ENCODE measurements at places on chromosomes 6 and 20.

DNA sequence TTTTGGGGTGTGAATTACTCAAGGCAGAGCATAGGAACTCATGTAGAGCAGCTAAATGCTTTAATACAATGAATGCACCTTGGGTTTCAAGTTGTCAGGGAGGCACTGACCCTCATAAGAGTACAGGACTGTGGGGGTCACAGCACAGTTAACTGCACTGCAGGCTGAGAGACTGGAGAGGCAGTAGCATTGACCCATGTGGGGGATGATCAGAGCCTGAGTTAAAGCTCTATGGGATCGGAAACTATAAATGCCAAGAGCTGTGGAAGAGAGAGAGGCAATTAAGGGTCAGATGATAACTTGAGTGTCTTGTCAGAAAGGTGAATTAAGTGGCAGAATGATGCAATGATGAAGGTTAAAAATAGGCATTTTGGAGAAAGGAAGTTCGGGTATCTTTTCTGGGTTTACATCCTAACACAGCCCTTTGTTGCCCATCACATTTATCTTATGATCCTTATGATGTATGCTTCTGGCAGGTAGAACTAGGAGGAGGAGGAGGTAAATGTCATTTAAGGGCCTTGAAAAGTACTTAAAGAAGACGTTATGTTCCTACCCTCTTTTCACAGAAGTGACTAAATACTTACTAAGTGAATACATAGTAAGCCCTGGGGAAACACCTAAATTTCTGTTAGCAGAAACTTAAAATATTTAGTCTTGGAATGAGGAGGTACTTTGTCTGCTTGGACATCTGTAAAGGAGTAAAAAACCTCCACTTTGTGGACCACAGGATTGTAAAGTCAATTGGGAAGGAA lies 24.2 kb downstream of the LRRC1 start:
- no peak for DNase-seq

DNA sequence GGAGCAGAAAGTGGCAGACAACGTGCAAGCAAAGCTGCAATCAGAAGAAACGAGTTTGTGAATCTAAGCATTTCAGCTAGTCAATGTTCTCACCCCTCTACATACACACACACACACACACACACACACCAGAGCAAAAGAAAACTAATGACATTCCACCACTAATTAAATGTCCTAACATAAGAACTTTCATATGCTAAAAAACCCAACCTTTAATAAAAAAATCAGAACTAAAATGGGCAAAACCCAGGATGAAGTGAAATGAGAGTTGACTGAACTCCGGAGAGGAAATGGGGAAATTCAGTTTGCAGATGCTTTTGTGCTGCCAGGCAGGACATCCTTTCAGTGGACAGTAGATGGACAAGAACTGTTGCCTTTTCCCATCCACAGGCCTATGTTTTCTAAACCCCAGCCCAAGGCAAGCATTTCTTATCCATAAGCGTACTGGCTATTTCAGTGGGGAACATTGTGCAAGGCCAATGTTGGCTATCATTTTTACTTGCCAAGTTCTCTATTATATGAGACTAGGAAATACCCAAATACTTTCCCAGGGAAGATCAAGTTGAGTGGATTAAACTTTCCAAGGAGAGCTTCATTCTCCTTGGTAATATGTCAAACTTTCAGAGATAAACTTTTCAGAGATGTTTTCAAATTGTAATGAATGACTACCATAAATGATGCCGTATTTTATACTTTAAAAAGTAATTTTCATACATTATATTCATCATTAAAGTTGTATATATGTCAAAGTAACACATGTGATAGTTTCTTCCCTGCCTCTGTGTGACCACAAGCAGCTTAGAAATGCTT lies 27.3 kb downstream of the RIN2 start:
- DNase-seq, result no peak

- DNase-seq, result no peak
These were observed 339.6 kb upstream of the NOX3 start for GRCh38 chr6:155795173-155795796.

DNA sequence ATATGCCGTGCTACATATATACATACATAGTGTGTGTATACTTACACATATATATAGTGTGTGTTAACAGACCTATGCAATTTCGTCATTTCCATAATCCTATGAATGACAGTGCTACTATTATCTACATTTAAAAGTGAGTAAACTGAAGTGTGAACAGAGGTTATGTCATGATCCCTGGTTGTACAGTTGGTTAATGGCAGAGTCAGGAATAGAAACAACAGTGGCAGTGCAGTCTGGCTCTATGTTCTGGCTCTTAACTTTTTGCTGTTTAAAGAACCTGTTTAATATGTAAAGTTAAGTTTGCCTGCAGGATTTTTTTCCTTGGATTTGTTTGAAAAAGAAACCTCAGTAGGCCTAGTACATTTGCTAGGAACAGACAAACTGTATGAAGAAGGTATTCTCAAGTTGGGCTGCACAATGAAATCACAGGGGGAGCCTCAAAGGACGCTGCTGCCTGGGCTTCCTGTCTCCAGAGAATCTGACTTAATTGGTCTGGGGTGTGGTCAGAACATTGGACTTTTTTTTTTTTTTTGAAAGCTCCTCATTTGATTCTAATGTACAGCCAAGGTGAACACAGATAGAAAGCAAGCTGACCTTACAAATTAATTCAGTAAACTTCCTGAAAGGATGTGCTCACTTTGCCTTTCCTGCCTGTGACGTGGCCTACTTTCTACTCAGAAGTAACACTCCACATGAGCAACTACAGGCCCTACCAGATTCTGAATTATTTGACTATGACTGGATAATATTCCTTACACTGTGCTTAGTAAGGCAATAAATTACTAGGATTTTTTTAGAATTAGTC lies 29.4 kb downstream of the PLCB1 start:
- DNase-seq, result no peak

GRCh38 chr6:134657751-134658527 lies 292.0 kb downstream of the ALDH8A1 start:
- no peak for DNase-seq

GRCh38 chr6:21595285-21596144 lies 2.0 kb downstream of the SOX4 start:
- peak; percentile 6 for DNase-seq

DNA sequence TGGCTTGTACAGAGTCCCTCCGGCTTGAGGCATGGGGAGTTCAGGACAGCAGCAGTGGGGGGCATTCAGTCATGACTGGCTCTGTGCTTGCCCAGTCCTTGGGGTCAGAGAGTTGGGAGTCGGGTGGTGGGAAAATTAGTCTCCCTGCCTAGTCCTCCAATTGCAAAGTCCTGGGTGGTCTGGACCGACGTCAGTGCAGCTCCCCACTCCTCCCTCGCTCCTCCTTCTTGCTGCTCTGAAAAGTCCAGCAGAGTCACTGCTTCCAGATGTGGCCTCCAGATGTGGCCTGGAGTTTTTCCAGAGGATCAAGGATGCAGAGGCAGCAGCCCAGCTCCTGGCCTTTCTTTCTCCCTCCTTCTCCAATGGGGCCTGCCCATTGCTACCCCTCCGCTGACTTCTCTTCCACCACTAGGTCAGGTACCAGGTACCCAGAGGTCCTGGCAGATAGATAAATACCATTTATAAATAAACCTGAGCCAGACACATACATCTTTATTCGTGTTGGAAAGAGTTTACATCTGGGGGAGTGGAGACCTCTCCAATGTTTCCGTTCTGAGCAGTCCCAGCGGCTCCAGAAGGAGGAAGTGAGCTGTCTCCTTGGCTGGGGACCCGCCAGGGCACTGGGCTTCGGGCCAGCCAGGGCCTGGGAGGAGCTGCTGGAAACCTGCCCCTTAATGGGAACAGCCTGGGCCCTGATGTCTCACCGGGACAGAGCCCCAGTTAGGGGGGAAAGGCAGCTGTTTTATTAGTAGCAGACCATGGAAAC lies 49.0 kb upstream of the RNF24 start:
- no peak for DNase-seq

- no peak for DNase-seq
These were observed 12.1 kb upstream of the SERINC3 start for GRCh38 chr20:44533928-44534327.

- no peak for DNase-seq
These were observed 79.9 kb downstream of the SEL1L2 start for GRCh38 chr20:13910492-13910891.

DNA sequence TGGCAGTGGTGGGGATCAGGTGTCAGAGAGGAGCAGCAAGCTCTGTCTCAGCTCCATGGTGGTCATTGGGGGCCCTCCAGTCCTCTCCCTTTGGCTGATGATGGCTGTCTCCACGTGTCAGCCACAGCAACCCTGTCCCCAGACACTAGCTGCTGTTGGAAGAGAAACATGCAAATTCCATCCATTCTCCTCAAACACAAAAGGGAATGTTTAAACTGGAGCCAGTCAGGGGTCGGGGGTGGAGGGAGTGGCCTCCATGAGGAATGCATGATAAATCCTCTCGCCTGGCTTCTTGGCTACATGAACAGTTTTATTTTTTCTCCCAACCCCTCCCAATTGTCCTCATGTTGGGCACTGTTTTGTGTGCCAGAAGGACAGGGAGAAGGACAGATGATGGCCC lies 86.4 kb downstream of the EDN3 start:
- DNase-seq, result no peak

DNA sequence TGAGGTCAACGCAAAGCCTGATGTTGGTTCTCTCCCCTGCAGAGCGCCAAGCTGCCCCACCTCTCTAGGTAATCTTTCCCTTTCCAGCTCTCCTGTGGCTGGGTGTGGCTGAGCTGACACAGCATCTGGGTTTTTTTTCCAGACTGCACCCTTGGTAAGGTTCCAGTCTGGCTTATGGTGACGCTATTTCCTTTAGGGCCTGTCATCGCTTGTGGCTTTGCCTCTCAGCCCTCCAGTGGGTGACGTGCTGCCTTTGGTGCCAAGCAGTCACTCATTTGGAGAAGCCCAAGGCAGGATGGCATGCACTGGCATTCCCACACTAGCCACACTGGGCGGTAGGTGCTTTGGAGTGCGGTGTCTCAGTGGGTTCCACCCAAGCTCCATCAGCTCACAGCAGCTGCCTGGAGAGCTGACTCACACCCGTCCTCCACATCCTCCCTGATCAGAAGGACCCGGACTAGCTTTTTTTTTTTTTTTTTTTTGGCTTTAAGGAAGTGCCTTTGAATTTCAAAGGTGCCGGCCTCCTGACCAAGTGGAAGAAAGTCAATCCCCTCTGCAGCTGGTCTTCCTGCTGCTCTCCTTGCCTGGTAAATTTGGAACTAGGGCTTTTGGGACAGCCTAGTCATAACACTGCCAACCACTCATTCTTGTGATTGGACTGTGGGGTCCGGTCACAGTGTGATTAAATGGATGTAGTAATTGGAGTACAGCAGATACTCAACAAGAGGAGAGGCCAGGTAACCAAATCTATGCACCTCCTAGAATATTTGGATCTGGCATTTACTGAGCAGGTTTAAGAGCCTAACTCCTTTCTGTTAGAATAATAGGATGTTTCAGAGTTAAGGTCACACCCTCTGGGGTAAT lies 153.6 kb downstream of the CD83 start:
- peak; percentile 8 for DNase-seq

GRCh38 chr6:36566418-36566905 lies 19.2 kb upstream of the STK38 start:
- no peak for DNase-seq

GRCh38 chr6:168342636-168343035 lies 23.1 kb upstream of the DACT2 start:
- DNase-seq, result no peak

DNA sequence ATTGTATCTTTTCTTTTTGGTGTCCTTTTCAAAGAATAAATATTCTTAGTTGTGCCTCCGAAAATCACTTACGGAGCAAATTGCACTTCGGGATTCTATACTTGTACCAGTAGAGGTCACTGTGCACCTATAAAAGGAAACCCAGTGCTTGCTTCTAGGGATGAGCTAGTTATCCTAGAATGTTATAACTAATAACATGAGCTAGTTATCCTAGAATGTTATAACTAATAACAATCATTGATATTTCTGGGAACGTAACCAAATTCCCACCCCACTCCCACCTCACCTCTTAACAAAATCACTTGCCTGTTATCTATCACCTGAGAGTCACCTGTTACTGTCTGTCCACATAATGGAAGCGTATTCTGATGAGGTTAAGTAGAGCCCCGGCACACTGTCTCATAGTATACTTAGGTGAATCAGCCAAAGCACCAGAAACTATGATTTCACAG lies 126.9 kb upstream of the TIAM2 start:
- DNase-seq, result no peak

DNA sequence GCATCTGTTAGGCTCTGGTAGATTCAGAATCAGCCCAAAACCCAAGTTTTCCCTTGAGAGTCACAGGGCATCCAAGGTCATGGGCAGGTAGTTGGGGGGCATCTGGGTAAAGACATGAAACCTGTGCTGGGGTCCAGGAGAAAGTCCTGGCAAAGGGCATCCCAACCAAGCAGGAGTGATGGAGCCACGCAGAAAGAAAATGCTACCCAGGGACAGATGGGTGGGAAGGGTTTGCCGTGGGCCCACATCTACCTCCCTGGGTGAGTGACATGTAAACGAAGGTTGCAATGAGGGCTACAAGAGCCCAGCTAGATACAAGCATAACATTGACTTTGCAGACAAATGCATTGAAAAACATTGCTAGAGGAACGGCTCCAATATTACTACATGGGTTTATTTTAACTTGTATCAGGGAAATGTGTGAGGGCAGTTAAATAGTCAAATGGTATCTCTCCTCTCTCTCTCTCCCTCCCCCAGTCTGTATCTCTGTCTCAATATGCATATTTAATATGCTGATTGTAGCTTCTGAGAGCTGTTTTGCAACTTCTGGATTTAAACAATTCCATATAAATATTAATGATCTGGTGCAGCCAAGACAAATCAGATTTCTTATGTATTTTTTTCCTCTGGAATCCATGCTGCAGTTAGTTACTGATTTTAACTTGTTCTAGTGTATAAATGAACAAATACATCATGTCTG lies 135.7 kb downstream of the SYNDIG1 start:
- DNase-seq, result no peak

DNA sequence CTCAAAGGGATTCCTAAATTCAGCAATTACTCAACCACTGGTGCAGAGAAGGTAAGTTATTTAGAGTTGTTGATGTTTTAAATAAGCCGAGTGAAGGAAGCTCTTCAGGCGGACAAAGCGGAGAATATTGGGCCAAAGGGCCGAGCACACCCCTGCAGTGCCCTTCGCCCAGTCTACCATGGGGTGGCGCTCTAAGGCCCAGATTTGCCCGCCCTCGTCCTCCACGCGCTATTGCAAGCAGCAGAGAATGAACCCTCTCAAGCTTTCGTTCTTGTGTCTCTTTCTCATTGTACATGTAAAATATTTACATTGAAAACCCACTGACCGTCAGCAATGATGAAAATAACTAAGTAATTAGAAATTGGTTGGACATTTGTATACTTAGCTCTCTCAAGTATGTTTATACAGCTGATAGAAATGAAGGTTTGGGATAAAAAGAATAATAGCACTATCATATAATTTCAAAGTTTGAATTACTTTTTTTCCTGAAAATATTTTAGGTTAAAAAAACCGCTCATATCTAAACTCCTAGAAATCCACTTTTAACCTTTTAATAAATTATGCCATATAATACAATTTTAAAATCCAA lies 195.0 kb upstream of the CEP162 start:
- DNase-seq, result no peak
